ENCODE measurements at places on chromosomes 2 and 18.
A peak's percentile ranks its signal among the peaks of the same experiment; 100 is the strongest.

DNA sequence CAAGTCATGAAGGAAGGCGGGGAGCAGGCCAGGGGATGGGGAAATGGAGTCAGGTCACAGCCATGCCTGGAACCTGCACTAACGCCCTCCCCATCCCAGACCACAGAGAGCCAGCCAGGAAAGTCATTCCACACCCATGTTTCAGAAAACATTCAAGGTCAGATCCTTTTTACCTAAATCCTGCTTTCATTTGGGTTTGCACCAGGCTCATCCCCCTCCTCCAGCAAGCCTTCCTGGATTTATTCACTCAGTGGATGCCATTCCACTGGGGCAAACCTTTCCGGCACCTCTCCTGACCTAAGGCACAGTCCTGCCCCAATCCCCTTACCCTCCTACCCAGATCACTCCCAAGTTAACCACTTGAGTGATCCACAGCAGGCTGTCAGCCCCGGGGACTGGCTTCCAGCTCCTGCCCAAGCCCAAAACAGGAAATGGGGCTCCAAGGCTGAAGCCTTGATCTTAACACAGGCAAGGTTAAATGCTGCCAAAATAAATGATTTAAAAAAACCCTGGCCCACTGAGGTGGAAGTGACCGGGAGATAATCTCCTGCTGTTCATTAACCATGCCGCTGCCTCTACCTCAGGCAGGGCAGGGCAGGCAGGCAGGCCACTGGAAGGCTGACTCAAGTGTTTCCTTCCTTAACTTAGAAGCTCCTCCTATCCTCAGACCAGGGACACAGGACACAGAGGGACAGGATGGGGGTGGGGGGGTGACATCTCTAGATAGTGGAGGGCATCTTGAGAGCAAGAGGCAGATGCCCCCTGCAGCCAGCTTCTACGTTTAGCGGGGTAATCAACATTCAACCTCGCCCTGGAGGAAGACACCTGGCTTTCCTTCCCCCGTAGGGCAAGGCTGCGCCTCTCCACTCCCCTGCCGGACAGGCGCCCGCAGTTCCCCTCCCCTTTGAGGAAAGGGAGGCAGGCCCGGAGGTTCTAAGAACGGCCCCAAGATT, 1.4 kb downstream of the RAB11FIP5 start:
- DNase-seq: no peak

DNA sequence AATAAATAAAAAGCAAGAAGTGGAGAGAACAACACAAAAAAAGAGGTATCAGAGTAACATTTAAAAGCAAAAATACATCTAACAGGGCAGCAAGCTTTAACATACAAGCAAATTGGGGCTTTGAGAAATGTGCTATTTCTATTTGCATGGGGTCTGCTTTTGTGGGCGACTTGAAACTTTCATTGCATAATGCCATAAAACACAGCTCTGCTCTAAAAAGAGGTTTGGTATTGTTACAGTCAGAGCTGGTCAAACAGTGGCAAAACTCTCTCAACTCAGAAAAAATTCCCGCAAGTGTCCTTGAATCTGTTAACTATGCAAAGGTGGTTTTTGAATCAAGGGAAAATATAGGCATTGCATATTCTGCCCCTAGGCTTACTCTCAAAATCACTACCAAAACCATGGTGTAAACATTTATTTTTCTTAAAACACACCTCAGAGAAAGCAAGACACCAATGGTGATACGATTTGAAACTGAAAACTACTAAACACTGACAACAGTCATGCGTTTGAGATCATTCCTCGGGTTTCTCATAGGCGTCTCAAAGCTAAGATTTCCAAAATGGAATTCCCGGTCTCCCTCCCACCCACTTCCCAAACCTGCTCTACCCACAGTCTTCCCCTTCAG, 45.5 kb downstream of the RNF152 start:
- no peak for DNase-seq

DNA sequence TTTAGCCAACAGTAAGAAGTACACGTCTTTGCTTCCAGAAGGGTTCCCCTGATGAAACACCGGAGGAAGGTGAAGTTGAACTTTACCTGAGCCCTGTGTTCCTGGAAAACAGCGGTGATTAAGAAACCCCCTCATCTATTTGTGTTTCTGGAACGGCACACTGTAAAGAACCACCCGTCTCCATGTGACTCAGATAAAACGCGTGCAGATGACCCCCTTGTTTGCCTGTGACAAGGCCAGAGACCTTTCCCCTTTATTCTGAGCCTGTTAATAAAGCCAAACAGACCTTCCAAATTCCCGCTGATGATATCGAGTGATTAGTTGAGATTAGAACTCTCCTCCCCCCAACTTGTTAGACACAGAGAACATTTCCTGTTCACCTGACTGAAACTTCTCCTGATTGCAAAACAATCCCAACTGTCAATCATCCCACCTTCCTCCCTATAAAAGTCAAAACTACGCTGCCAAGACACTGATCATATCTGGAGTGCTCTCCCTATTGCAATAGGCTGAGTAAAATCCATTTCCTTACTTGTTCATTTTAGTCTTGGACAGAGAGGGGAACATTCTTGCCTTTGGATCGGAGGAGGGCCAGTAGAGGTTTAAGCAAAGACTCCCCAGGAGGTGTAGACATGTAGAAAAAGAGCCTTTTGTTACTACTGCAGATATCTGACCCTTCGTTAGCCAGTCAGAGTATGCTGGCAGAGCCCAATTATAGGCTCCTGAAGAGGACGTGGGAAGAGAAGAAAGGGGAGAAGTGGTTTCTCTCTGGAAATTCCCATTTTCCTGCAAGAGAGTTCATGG, 914 bp upstream of the IWS1 start:
- DNase-seq: no peak

- peak; percentile 55 for DNase-seq
Observed at GRCh38 chr2:64212346-64212745, 68.1 kb upstream of the PELI1 start.

DNA sequence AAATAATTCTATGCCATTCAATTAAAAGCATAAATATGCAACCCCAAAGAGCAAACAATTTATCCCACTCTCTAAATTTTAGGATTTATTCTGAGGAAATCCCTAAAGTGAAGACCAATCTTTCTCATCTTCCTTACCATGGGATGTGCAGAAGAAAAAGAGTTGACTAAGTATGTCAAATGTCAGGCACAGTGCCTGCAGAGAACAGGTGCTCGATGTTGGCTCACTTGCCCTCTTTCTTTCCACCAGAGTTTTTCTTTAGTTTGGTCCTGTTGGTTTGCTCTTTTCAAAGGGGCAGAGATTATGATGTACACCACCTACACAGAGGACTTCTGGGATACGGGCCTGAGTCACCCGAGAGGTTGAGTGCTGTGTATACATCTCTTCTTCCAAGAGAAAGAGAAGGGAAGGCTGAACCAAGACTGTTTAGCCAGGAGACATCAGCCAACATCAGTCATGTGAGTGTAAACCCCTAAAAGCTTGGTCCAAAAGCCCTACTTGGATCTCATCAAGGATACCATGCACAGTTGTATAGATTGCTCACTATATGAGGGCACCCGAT, 51.7 kb downstream of the SUMO1 start:
- DNase-seq: no peak

DNA sequence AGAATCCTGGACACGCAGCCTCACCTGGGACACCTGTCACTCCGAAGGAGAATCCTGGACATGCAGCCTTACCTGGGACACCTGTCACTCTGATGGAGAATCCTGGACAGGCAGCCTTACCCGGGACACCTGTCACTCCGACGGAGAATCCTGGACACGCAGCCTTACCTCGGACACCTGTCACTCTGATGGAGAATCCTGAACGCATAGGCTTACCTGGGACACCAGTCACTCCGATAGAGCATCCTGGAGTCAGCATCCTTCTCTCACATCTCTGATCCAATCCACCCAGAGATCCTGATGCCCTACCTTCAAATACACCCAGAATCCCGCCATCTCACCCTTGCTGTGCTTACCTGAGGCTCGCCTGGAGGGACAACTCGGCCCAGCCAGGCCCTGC, 154.9 kb downstream of the NDUFA10 start:
- no peak for DNase-seq

GRCh38 chr2:183035298-183035953, 2.8 kb downstream of the NCKAP1 start:
- no peak for DNase-seq

DNA sequence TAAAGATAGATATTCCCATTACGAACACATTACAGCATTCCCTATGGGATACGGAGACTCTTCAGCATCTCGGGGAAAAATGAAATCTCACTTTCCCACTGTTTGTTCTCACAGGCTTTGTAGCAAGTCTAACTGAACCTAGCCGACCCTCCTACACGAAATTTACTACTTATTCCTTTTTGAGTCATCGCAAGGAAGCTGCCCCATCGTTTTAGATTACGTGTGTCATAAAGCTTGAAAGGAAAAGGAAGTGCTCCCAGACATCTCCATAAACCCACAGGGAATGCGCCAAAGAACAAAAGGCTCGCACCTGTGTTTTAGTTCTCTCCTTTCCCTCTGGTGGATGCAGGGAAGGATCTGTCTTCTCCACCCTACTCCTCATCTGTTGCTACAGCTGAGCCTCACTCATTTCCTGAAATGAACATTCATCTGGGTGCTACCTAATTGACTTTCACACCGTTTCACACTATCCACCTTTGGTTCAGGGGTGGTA, 76.2 kb upstream of the STK39 start:
- no peak for DNase-seq

DNA sequence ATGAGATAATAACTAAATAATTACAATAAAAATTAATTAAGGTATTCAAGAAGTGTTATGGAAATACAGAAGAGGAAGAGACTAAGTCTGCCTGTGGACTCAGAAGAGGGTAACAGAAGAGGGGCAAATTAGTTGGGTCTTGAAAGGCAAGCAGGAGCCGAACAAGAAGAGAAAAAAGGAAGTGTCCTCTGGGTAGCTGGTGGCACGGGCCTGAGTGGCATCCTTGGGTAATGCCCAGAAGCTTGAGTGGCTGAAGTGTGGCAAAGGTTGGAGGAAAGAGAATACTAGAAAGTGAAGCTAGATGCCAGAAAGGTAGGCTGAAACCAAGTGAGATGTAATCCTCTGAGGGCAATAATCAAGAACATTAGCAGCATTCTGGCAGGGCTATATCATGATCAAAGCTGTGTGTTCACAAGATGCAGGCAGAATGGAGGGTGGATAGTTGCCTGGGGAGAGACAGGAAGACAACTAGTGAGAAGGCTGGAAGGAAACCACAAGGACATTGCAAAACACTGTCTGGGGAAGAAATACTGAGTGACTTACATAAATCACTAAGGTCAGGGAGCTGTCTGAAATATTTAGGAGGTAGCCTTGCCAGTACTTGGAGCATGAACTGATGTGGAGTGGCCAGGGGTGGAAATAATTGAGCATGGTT, 16.2 kb downstream of the DOCK10 start:
- DNase-seq: no peak

DNA sequence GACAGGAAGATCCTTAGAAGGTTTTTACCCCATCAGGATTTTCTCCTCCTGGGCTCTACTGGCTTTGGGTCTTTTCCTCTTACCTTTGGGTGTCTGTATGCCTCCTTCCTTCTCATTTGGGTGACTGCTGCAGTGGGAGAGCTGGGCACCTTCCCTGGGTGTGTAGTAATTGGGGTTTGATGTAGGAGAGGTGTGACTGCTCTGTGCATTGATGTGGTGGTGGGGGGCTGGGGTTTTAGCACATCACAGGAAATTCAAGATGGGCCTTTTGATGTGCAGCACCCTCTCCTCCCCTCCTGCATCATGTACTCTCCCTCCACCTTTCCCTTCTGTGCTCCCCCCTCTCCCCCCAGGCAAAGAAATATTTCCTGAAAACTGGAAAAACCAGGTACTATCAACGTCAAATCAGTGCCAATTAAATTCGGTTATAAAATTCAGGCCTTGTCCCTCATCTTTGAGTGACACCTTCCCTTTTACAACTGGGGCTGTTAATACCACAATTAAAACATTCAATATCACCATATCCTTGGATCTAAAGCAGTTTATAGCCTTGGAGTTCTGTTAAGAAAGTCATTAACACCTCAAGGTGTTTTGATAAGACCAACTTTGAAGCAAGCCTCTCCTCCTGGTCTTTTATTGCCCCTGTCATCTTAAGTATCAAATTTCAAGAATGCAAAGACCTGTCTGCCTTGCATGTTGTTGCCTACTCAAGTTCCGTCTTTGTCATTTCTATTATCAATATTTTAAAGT, 23.3 kb downstream of the EDAR start:
- DNase-seq: peak; percentile 53

GRCh38 chr2:32832821-32833220, 113.9 kb upstream of the LTBP1 start:
- DNase-seq: no peak

DNA sequence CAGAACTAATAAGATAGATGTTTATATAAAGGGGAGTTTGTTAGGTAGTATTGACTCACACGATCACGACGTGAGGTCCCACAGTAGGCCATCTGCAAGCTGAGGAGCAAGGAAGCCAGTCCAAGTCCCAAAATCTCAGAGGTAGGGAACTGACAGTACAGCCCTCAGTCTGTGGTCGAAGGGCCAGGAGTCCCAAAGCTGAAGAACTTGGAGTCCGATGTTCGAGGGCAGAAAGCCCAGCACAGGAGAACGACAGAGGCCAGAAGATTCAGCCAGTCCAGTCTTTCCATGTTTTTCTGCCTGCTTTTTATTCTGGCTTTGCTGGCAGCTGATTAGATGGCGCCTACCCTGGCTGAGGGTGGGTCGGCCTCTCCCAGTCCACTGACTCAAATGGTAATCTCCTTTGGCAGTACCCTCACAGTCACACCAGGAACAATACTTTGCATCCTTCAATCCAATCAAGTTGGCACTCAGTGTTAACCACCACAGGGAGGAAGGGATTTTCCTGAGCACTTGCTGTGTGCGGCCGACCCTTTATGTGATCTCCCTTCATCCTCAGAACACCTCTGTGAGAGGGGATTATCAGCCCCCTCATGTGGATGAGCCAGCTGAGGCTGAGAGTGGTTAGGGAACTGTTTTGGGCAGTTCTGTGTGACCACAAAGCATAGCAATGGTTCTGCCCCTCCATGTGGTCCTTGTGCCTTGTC, 78.3 kb downstream of the RNF144A start:
- DNase-seq: no peak

DNA sequence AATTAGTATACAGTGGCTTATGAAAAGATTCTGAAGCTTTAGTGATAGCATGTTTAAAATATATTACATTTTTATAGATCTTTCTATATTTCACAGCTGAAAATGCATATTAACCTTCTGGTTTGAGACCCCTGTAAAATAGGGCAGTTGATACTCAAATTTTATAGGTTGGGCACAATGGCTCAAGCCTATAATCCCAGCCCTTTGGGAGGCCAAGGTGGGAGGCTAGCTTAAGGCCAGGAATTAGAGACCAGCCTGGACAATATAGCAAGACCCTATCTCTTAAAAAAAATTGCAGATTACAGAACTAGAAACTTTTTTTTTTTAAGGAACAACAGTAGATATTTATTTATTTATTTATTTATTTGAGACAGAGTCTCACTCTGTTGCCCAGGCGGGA, 31.2 kb downstream of the NBEAL1 start:
- DNase-seq: no peak
